Muscle of leg (tissue), 16 donors: ENCODE measurements at places on chromosomes 1 and 21. TPM values are rescaled to one million over a fixed set of nuclear protein-coding genes. Genes with fewer than 3 reads are reported as not detected.

DNA sequence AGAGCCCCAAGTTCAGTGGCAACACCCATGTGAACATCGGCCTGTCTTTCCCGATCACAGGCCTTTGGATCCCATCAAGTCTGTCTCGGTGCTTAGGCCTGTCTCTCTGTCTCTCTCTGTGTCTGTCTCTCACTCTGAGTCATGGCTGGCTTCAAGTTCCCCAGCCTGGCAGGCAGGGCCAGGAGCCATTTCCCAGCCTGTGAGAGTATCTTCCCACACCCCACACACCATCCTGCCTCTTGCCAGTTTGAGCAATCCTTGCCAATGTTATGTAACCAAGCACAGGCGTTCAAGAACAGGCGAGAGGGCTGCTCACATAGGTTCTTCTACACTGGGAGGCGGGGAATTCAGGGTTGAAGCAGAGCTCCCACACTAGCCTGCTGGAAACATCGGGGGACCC is 70.0 kb upstream of the TMEM51 start:
- no peak for DNase-seq
- no peaks in the 10 kb centered on the region for H3K27me3 ChIP-seq

DNA sequence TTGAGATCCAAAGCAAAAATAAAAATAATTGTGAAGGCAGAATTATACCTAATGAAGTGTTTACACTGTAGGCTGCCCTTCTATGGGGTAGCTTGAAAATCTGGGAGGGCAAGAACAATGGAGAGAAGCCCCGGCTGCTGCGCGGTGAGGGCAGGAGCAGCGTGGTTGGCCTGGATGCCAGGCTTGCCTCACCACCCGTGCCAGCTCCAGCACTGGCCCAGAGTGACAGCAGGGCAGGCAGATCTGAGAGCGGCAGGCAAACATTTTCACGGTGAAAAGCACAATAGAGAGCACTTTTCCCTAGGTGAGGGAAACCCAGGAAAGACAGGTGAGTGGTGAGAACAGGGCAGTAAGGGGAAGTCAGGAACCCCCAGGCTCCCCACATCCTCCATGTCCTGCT is 1.4 kb downstream of the PROK1 start:
- H3K4me1 ChIP-seq = no peaks in the 10 kb centered on the region
- peaks cover 19% of the 10 kb centered on the region for H3K27me3 ChIP-seq
- H3K27ac ChIP-seq = no peak overlapping the region
- H3K36me3 ChIP-seq = no peaks in the 10 kb centered on the region
- no peak overlapping the region for H3K4me3 ChIP-seq

DNA sequence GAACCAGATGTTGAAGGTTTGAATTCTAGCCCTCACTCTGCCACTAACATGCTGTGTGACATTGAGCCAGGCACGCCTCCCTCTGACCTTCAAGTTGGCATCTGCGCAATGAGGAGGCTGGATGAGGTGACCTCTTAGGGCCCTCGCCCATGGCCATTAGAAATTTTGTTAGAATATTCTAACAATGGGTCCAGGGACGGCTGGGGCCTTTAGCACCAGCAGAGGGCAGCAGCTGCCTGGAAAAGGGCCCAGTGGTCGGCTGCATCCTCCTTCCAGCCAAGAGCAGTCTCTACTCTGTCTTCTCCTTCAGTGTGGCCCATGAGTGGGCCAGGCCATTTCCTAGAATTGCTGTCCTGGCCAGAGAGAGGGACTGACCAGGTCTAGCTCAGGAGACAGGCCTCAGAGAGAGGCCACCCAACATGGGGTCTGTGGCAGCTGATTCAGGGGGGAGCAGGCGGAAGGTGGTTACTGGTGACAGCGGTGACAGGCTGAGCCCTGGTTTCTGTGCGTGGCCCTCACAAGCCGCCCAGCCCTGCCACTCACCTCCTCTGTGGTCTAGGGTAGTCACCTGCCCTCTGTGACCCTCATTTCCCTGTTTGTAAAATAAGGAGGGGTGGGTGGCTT is 101.3 kb upstream of the ACTL8 start:
- H3K27ac ChIP-seq = no peak overlapping the region
- peaks cover 7% of the 10 kb centered on the region for H3K4me1 ChIP-seq
- no peak overlapping the region for H3K4me3 ChIP-seq
- peak; percentile 54 for DNase-seq
- H3K36me3 ChIP-seq = peaks cover 72% of the 10 kb centered on the region

RPE65 gene
- 0.04 TPM for total RNA-seq

DNA sequence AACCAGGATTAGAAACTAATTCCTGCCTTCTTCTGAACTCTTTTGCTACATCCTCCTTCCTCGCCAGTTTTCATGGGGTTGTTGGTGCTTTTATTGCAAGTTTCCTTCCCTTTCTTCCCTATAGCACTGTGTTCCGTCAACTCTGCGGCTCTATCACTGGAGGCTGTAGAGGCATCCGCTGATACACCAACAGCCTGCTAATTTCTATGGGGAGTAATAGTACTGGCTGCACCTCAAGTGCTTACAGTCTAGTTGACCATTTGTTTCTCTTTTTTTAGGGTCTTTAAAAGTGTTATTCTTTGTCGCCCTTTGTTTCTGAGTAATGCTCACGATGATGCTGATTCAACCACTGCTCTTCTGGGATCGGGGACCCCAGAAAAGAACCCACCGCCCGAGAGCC is 746 bp downstream of the MIS18A start:
- no peak for DNase-seq
- H3K4me3 ChIP-seq = peak overlapping the region; percentile 91
- H3K27me3 ChIP-seq = no peaks in the 10 kb centered on the region
- peaks cover 9% of the 10 kb centered on the region for H3K36me3 ChIP-seq

GRCh38 chr1:15740924-15741850 is 1.1 kb upstream of the TMEM82 start:
- peak; percentile 66 for DNase-seq
- H3K36me3 ChIP-seq = peaks cover 3% of the 10 kb centered on the region
- no peaks in the 10 kb centered on the region for H3K27me3 ChIP-seq
- peaks cover 40% of the 10 kb centered on the region for H3K4me1 ChIP-seq

SERBP1 gene
- total RNA-seq = 206 TPM

HTR6 gene
- total RNA-seq = not detected

SPATA21 gene
- total RNA-seq = 0.04 TPM

DNA sequence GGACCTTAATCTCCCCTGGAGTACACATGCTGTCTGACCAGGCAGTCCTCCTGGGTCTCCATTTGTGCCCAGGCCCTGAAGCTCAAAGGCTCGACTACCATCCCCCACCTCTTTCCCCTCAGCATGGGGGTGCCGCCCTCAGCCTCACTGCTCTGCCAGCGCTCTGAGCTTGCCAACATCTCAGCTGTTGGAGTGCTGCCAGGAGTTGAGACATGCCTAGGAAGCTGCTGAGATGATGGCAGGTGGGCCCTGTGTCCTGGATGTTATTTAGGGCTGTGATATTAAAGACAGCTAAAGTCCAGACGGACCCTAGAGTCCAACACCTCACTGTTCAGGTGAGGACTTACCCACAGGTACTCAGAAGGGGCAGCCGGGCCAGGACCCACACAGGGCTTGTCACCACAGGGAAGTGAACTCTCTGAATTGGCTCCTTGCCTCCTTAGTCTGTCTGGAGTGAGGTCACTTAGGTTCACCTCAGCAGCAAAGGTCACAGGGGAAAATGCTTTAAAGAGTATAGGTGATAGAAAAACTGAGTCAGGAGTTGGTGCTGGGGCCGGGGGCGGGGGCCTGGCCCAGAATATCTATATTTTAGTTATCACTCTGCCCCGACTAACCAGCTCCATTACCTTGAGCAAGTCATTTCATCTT is 19.7 kb upstream of the KCNC4 start:
- peak; percentile 74 for DNase-seq
- H3K27ac ChIP-seq = peak overlapping the region; percentile 60
- H3K4me1 ChIP-seq = peaks cover 46% of the 10 kb centered on the region
- peaks cover 3% of the 10 kb centered on the region for H3K27me3 ChIP-seq
- no peak overlapping the region for H3K4me3 ChIP-seq

CFHR4 gene
- not detected for total RNA-seq

S100A9 gene
- 17.8 TPM for total RNA-seq

LCA5L gene
- 0.84 TPM for total RNA-seq

NECTIN4 gene
- 0.04 TPM for total RNA-seq

LCE1C gene
- not detected for total RNA-seq

CASZ1 gene
- 30.8 TPM for total RNA-seq

GRCh38 chr1:94425821-94426484 is 7.8 kb downstream of the ABCD3 start:
- H3K27me3 ChIP-seq = no peaks in the 10 kb centered on the region
- H3K4me1 ChIP-seq = no peaks in the 10 kb centered on the region
- H3K36me3 ChIP-seq = no peaks in the 10 kb centered on the region
- no peak for DNase-seq
- H3K4me3 ChIP-seq = no peak overlapping the region

- peaks cover 38% of the 10 kb centered on the region for H3K27me3 ChIP-seq
- H3K36me3 ChIP-seq = no peaks in the 10 kb centered on the region
- no peak for DNase-seq
- H3K4me1 ChIP-seq = peaks cover 3% of the 10 kb centered on the region
- no peak overlapping the region for H3K27ac ChIP-seq
These were observed 776 bp upstream of the TNFRSF9 start for GRCh38 chr1:7941437-7941793.

- H3K4me3 ChIP-seq = no peak overlapping the region
These were observed 467.1 kb downstream of the LMO4 start for GRCh38 chr1:87795615-87796337.

DNA sequence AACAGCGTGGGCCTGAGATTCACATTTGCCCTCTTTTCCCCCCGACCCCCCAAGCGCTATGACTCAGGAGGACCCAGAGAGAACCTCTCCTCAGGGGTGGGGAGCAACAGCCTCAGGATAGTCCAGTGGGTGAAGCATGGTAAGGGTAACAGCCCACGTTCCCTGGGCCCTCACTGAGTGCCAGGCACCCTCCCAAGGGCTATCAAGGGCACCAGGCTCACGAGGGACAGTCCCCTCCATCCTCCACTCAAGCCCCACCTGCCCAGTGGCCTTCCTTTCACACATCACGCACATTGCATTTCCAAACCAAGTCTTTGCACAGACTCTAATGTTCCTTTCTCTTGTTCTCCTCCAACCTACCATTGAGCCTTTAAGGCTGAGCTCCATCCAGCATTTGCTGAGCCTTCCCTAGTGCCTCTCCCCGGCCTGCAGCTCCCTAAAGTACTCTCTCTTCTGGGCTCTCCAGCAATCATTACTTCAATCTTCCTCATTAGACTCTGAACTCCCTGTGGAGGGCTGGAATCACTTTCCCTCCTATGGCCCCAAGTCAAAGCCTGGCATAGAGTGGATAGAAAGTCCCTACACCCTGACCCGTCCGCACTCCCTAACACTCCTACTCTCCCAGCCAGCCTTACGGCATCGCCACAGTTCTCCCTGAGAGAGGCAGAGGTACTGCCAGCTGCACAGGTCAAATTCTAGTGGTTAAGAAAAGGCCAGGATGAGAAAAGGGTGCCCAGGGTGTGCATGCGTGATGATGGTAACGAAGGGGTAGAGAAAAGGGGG is 1.0 kb downstream of the AKR7A2 start:
- peaks cover 48% of the 10 kb centered on the region for H3K36me3 ChIP-seq
- DNase-seq = no peak
- H3K27me3 ChIP-seq = no peaks in the 10 kb centered on the region
- no peak overlapping the region for H3K27ac ChIP-seq
- H3K4me3 ChIP-seq = peak overlapping the region; percentile 76
- H3K4me1 ChIP-seq = peaks cover 28% of the 10 kb centered on the region

DNA sequence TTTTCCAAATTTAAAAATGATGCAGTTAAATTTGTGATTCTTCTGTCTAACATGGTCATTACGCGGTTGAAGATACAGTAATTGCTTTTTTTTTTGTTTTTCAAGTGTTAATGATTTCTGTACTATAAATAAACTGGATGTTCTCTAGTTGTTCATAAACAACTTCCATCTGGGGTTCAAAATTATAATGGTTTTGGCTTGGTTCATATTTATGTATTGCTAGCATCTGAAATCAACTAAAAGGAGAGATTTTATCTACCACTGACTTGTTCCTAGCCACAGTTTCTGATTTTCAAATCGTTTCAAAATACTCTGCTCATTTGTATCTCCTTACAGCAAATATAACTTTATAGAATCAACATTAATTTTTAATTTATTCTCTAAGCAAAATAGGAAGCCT is 35.2 kb upstream of the PLPPR4 start:
- no peak overlapping the region for H3K4me3 ChIP-seq
- H3K27me3 ChIP-seq = no peaks in the 10 kb centered on the region
- H3K27ac ChIP-seq = no peak overlapping the region
- H3K36me3 ChIP-seq = no peaks in the 10 kb centered on the region
- no peak for DNase-seq

FAM72D gene
- total RNA-seq = 0.71 TPM

DNA sequence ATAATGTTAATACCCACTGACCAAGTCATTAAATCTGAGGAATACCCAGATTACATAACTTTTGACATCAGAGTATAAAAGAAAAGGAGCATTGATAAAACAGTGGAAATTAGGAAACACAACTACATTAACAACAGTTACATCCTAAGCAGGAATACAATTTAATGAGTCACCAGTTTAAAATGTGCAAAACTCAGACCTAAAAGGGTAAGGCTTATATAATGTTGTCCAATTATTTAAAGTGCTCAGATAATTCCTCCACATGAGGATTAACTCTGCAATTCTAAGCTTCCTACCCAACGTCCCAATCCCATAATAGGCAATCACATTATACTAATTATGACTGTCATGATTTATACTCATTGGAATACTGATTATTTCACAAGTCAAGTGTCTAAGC is 50.5 kb downstream of the ABL2 start:
- H3K27ac ChIP-seq = no peak overlapping the region
- peaks cover 8% of the 10 kb centered on the region for H3K4me1 ChIP-seq
- no peaks in the 10 kb centered on the region for H3K36me3 ChIP-seq
- H3K27me3 ChIP-seq = no peaks in the 10 kb centered on the region
- peak; percentile 4 for DNase-seq

CELA2B gene
- total RNA-seq = 2.7 TPM

LRRIQ3 gene
- total RNA-seq = 0.35 TPM

DNA sequence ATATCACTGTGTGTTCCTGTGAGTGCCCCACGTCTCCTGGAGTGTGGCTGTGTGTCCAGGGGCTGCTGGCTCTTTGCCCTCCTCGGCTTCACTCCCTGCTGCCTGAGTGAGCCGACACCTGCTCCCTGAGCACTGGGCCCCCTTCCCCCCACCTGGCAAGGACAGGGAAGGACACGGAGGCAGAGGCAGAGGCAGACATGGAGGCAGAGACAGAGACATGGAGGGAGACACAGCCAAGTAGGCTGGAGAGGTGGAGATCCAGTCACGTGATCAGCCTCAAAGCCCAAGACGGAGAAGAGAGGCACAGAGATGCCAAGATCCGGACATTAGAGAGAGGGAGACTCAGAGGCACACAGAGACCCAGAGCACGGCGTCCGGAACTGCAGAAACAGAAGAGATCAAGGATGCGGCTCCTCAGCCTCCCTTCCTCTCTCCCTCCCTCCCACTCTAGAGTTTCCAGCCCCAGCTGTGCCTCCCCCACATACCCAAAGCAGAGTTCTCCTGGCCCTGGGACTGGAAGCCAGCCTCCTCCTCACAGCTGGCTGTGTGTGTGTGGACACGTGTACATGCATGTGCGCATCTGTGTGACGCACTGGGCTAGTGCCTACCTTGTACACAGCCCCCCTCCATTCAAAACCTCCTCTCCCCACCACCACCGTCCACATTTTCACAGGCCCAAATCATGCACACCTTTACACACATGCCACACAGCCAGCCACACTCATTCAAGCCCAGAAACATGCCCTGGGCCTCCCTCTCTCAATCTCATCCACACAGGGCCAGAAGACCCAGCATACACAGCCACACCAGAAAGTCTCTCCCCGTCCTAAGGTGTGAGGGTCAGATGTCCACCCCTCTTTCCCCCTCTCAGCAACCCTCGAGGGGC is 39.1 kb upstream of the WASF2 start:
- DNase-seq = peak; percentile 98
- H3K27ac ChIP-seq = peak overlapping the region; percentile 95
- no peaks in the 10 kb centered on the region for H3K27me3 ChIP-seq
- H3K36me3 ChIP-seq = peaks cover 24% of the 10 kb centered on the region
- H3K4me1 ChIP-seq = peaks cover 60% of the 10 kb centered on the region
- H3K4me3 ChIP-seq = peak overlapping the region; percentile 34

ATP1A4 gene
- total RNA-seq = 0.44 TPM
